Stimulated activated CD8-positive, alpha-beta memory T cell treated with anti-CD3 and anti-CD28 coated beads, Interleukin-7, amount 100 ng/mL, for 1 hour (primary cell): ENCODE measurements at places on chromosomes 4 and X.

- DNase-seq, result no peak
These were observed 473.3 kb upstream of the FAM47C start for GRCh38 chrX:36534900-36535299.

GRCh38 chr4:125313989-125314667 lies 627 bp upstream of the FAT4 start:
- no peak for DNase-seq

- DNase-seq, result no peak
These were observed 111.0 kb downstream of the EPHA5 start for GRCh38 chr4:65559270-65559669.

GRCh38 chr4:71449040-71449439 lies 110.2 kb downstream of the SLC4A4 start:
- DNase-seq, result no peak

DNA sequence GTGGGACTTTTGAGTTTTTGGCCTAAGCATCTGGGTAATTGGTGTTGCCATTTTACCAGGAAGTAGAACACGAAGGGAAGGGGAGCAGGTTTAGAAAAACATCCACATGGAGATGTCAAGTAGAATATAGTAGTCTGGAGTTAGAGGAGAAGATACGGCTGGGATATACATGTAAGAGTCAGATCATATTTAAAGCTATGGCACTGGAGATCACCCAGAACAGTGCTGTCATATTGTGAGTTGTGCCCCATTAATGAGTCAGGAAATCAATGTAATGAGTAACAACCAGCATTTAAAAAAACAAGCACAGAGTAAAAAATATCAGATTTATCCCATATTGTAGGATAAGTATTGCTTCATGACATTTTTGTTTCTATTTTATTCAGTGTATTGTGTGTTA lies 4.2 kb downstream of the GSTCD start:
- no peak for DNase-seq

DNA sequence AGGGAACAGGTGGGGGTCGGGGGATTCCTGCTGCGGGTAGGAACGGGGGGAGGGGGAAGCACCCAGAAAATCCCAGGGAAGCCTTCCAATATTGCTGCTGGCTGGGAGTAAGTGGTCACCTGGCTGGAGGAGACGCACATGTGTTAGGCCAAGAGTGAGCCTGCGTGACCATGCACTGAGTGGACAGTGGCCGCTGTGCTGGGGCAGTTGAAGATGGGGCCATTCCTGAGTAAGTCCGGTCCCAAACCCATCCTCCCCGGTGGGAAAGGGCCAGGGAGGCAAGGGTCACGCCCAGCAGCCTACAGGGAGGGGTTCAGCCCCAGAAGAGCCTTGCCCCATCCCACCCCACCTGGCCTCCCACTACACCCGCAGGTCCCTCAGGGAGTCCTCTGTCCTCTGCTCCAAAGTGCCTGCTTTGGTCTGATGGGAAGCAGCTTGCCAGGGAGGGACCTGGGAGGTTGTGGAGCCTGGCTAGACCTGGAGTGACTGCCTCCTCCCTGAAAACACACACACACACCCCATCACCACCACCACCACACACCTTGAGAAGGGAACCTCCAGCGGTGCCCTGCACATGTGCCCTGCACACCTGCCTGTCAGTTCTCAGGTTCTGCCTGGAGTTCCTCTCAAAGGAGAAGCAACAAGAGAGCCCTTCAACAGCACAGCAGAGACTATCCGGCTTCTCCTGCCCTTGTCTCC lies 6.1 kb downstream of the L1CAM start:
- DNase-seq, result no peak
